ENCODE measurements at places on chromosomes 13 and 19. TPM values are rescaled to one million over a fixed set of nuclear protein-coding genes. Genes with fewer than 3 reads are reported as not detected.

Gene PSG7
- total RNA-seq = not detected

Gene CALR3
- total RNA-seq = not detected

Gene SMIM44
- total RNA-seq = not detected

Gene LGALS14
- total RNA-seq = not detected
